RWPE2 (cell line): ENCODE measurements at places on chromosomes 3 and 15.

- H3K36me3 ChIP-seq, result no peaks in the 10 kb centered on the region
- no peaks in the 10 kb centered on the region for H3K27me3 ChIP-seq
- no peak overlapping the region for H3K27ac ChIP-seq
- no peak for DNase-seq
These were observed 324.7 kb downstream of the SHQ1 start for GRCh38 chr3:72523429-72524151.

DNA sequence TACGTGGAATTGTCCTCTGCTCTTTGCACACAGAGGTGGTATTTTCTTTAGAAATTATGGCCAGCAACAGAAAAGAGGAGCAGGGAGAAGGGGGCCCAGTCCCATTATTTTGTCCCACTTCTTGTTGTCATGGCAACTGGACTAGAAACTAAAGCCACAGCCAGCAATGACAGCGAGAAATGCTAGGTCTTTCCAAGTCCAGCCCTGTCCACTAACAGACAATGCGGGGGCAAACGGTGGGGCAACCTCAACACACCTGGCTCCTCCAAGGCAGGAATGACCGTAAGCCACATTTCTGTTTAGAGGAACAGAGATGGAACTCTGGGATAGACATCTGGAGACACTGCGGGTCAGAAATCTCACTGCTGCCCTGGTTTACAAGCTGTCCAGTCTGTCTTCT is 107.3 kb downstream of the RFTN1 start:
- H3K4me3 ChIP-seq, result no peak overlapping the region
- H3K27ac ChIP-seq, result no peak overlapping the region
- no peak for DNase-seq
- no peaks in the 10 kb centered on the region for H3K4me1 ChIP-seq

- no peak overlapping the region for H3K27ac ChIP-seq
- H3K4me1 ChIP-seq, result peaks cover 5% of the 10 kb centered on the region
- DNase-seq, result no peak
- H3K36me3 ChIP-seq, result no peaks in the 10 kb centered on the region
These were observed 319.9 kb downstream of the NAALADL2 start for GRCh38 chr3:175179055-175179454.

DNA sequence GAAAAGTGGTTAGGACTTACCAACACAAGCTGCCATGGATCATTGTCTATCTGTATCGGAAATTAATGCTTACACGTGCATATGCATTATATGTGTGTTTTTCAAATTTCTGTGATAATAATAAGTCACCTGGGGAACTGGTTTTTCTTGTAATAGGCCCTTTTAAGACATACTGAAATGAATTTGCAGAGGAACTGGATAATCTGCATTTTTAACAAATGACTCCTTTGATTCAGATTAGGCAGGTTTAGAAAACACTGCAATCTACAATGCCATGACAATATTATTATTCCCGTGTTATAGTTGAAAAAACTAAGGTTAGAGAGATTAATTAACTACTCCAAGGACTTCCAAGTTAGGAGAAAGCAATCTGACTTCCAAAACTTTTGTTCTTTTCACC is 23.4 kb downstream of the STRIT1 start:
- DNase-seq, result no peak
- no peaks in the 10 kb centered on the region for H3K36me3 ChIP-seq
- H3K4me1 ChIP-seq, result peaks cover 18% of the 10 kb centered on the region
- H3K4me3 ChIP-seq, result no peak overlapping the region
- H3K27me3 ChIP-seq, result no peaks in the 10 kb centered on the region
